ENCODE measurements at places on chromosomes 4 and X. TPM values are rescaled to one million over a fixed set of nuclear protein-coding genes. Genes with fewer than 3 reads are reported as not detected.

PLP2 gene
- 89.8 TPM for total RNA-seq

RXFP1 gene
- total RNA-seq = not detected

UGT2B10 gene
- not detected for total RNA-seq

NIPAL1 gene
- total RNA-seq = 13.7 TPM

MAGEC2 gene
- not detected for total RNA-seq

MTCP1 gene
- 5.5 TPM for total RNA-seq

TFE3 gene
- 41.8 TPM for total RNA-seq

RGN gene
- total RNA-seq = not detected

MSN gene
- total RNA-seq = 431 TPM

PRDX4 gene
- 210 TPM for total RNA-seq

CABS1 gene
- total RNA-seq = not detected

PF4V1 gene
- not detected for total RNA-seq

TMEM129 gene
- total RNA-seq = 26.7 TPM

DNAAF6 gene
- total RNA-seq = not detected

BOD1L1 gene
- 8.5 TPM for total RNA-seq

EDA2R gene
- 2.0 TPM for total RNA-seq

SUPT20HL1 gene
- total RNA-seq = not detected

PARM1 gene
- total RNA-seq = under 0.01 TPM

GPR78 gene
- not detected for total RNA-seq

FRG1 gene
- 36.2 TPM for total RNA-seq

MOB1B gene
- total RNA-seq = 12.8 TPM

SLC10A3 gene
- total RNA-seq = 38.3 TPM

RAB39B gene
- total RNA-seq = 0.30 TPM

USP17L21 gene
- not detected for total RNA-seq

OPHN1 gene
- 2.5 TPM for total RNA-seq

HTN1 gene
- total RNA-seq = not detected

PAGE1 gene
- total RNA-seq = not detected

HPGD gene
- total RNA-seq = not detected

AR gene
- not detected for total RNA-seq
